HS-5 (cell line): ENCODE measurements at places on chromosomes 5 and 9.

DNA sequence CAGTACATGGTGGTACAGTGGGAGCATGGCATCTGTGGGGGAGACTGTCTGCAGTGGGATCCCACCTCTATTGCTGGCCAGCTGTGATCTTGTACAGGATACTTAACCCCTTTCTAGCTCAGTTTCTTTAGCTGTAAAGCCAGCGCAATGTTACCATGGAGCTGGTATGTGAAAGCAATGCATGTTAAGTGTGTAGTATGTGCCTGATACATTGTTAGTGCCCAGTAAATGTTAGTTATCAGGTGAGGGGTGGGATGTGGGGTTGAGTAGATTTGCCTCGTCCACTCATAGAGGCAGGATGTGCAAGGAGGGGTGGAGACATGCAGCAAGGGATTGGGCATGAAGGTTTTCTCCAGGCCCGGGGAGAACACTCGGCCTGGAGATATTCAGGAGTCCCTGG is 12.3 kb downstream of the ZBED3 start:
- DNase-seq = no peak

- no peak for DNase-seq
Measured at GRCh38 chr5:142096382-142096781, 12.2 kb upstream of the NDFIP1 start.

- DNase-seq = no peak
Measured at GRCh38 chr5:58854441-58854840, 271.6 kb downstream of the RAB3C start.

GRCh38 chr5:179516221-179516620 is 34.1 kb upstream of the RUFY1 start:
- no peak for DNase-seq

GRCh38 chr9:88920645-88921044 is 70.6 kb upstream of the S1PR3 start:
- no peak for DNase-seq
